ENCODE measurements at places on chromosomes 5 and 9.

DNA sequence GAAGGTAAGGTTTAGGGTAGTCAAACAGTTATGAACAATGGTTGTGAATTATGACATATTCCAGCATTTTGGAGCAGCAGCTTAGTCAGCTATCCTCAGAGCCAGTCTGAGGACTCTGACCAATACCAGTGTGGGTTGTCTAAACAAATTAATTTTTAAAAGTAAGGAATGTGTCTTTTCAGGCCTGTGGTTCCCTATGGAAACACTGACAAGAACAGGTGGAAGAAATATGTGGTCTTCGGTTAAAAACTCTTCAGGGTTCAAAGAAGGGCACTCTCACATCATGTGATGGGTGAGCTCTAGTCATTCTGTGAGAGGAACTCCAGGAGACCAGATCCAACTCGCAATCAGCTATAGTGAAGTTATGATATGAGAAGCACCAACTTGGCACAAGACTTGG, 33.5 kb upstream of the ALDOB start:
- DNase-seq, result no peak

GRCh38 chr5:144547098-144547499, 376.4 kb downstream of the KCTD16 start:
- DNase-seq, result no peak

DNA sequence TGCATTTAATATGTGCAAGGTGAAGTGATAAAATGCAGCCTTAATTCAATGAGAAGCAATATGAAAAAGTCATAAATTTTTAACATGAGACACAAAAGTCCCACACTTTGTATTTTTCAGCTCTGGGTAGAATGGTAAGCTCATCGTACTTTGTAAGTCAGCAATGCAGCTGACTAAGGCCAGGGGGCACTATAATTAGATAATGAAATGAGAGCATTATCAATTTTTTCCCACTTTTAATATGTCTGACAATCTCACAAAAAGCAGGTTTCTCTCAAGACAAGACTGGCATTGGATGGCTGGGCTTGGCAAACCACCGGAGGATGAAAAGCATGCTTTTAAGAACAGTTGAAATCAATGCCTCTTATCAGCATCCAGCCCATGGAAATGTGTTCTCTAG, 162.8 kb downstream of the FAM174A start:
- no peak for DNase-seq

DNA sequence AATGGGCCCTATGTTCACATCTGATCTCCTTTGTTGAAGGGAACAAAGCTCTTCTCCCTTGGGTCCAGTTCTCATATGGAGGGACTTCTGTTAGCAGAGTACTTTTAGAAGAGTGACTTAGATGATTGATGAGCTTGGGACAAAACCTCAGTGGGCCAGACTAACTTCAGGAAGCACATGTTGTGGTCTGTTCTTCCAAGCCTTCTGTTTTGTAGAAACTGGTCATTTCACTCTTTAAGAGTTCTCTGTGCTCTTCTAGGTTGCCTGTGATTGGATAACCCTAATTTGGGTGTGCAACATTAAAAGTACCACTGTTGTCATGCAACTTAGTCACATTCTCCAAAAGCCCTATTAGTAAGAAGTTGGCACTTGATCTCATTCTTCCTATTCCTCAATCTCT, 183.5 kb upstream of the ACO1 start:
- DNase-seq, result no peak

All from activated CD4-positive, CD25-positive, alpha-beta regulatory T cell treated with anti-CD3 and anti-CD28 coated beads, Interleukin-2, amount 50 U/mL, for 72 hours (primary cell).